ENCODE measurements at places on chromosomes 5 and 9.

GRCh38 chr9:135075234-135076142, 12.0 kb upstream of the OLFM1 start:
- DNase-seq = no peak

DNA sequence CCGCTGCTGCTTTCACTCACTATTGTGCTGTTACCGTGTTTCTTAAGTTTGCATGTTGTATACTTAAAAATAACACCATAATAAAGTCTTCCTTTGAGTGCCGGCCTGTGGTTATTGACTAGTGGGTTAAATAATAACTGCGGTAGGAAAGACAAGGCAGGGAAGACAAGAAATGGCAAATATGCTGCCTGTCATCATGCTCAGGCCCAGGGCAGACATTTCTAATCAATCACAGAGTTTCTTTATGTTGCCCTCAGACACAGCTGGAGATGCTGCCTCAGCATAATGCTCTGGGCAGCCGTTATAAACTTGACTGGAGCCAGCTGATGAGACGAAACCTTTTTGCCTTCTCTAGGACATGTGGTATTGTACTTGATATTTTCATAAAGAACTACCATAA, 215.0 kb downstream of the GAPVD1 start:
- no peak for DNase-seq

DNA sequence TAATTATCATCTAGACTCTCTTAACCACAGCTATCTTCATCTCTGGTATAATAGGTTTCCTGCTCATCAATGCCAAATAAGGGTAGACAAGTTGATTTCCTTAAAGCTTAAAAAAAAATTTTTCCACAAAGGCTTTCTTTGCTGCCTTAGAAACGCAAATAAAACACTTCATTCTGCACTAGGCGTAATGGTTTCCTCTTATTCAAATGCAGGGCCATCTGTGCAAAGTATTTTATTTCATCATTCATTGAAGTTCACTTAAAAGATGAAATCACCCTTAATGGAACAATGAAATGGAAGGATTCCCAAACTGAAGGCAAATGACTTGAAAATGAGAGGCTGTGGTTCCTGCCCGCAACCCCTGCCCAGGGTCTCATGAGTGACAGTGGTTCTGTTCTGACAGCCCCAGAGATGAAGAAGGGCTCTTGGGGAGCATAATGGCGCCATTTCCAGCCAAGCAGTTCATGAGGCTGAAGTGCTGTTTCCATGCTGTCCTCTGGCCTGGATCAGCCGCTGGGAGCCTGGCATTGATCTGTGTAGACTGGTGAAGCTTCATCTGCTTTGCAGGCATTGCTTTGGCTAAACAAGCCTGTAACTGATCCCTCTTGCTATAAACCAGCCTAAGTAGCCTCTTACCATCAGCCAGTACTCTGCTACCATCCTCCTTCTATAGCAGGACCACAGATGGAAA, 276.9 kb upstream of the WWC1 start:
- no peak for DNase-seq

DNA sequence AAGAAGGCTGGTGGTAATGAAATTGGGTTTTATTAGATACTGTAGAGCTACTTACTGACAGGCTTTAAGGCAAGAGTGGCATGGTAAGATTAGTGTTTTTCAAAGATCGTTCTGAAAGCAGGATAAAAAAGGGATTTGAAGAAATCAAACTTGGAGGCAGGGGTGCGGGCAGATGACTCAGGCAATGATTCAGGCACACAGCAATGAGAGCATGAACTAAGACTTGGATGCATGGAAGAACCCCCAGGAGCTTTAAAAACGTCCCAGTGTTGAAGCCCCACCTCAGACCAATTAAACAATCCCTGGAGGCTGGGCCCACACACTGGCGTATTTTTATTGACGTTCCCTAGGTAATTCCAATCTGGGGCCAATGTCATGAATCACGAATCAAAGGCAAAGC, 102.5 kb downstream of the SREK1 start:
- DNase-seq = no peak

GRCh38 chr5:73438645-73439470, 9.7 kb downstream of the FOXD1 start:
- DNase-seq = no peak

DNA sequence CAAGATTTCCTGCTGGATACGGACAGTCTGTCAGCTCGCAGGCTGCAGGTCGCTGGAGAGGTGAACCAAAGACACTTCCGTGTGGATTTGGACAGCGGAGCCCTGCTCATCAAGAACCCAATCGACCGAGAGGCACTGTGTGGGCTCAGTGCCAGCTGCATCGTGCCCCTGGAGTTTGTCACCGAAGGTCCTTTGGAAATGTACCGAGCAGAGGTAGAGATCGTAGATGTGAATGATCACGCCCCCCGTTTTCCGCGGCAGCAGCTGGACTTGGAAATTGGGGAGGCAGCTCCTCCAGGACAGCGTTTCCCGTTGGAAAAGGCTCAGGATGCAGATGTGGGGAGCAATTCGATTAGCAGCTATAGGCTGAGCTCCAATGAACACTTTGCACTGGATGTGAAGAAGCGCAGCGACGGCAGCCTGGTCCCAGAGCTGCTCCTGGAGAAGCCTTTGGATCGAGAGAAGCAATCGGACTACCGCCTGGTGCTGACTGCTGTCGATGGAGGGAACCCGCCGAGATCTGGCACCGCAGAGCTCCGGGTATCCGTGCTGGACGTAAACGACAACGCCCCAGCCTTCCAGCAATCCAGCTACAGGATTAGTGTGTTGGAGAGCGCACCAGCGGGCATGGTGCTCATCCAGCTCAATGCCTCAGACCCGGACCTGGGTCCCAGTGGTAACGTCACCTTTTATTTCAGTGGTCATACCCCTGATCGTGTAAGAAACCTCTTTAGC, 658 bp downstream of the PCDHGC4 start:
- DNase-seq = peak; percentile 12

DNA sequence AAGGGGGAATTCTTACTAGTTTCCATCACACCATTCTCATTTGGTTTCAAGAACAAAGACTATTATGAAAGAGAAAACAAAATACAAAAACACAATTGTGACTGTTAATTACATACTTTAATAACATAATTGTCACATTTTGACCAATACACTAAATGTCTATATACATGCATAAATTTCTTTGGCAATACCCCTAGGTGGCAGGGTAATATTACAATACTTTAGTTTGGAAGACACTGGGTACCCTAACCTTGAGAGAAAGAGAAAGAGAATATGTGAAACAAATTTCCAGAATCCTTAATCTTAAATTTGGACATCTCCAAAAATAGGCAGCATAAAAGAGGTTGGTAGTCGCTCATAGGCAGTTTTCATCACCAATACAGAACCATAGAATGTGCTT, 619.6 kb upstream of the ADAMTS16 start:
- no peak for DNase-seq

DNA sequence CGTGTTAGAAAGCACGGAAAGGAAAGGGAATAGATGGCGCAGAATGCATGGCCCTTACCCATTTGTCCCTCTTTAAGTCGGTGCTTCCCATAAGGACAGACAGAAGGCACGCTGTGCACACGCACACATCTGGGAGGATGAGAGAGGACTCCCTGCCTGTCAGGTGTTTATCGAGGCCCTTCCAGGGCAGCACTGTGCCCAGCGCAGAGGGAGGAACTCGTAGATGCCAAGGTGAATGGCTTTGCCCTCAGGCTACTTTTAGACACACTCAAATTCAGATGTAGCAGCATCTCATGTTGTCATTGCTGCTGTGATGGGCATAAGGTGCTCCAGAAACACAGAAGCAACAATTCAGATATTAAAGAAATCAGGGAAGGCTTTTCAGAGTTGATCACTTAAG, 70.2 kb upstream of the CTSL start:
- DNase-seq = no peak

DNA sequence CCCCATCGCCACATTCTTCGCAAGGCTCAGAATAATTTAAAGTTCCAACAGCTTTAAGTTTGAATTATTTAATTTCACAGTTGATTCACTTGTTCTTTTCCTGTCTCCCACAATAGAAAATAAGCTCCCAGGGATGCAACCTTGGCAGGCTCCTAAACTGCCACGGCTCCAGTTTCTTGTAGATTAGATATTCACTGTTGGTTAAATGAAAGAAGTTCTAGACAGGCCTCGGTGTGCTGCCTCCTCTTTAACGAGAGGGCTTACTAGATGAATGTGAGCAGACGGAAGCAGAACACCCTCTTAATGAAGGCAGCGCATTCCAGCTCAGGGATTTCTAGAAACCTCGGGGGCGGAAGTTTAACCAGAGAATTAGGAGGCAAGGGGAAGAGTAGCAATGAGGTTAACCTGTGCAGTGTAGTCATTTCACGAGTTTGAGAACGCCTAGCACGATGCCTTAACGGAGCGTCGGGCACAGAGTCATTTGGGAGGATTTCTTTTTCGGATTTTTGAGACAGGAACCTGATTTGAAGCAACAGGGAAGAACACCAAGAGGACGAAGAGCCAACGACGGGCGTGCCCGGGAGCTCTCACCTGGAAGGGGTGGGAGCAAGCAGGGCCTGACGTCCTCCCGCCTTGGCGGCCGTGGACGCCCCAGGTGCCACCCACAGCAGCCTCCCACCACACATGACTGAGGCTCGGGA, 637 bp upstream of the SMC5 start:
- no peak for DNase-seq

DNA sequence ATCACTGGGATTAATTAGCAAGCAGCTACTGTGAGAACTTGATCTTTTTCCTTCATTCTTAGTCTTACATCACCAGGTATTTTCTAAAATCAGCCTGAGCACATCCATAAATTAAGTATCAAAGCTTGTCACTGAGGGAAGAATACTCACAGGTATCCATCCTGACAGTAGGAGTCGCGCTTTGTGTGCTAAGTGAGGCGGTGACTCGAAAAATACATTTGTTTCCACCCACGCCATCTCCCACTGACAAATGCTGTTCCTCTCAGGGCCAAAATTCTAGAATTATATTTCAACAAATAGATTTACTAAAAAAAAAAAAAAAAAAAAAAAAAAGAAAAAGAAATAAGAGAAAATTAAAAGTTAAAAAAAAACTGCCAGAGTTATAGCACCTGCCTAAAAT, 34.1 kb upstream of the GABRB2 start:
- no peak for DNase-seq

DNA sequence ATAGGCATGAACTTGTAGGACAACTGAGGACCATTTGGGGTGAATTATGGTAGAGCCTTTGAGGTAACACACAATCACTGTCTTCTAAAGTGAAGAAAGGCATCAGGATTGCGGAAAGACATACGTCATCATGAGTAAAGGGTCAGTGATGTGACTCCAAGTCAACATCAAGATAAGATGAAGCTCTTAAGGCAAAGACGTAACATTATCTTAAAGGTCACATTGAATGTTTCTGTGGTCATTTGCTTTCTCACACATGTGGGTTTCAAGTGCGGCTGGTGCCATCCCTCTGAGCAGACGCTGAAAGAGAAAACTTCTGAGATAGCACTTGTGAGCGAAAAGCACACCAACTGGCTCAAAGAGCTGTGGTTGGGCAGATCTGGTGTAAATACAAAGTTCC, 63.3 kb upstream of the GRAMD2B start:
- DNase-seq = no peak

- DNase-seq = peak; percentile 89
Observed at GRCh38 chr5:142316051-142316450, 8.8 kb downstream of the SPRY4 start.

GRCh38 chr5:53397141-53397757, 83.2 kb upstream of the FST start:
- DNase-seq = no peak

- peak; percentile 77 for DNase-seq
Observed at GRCh38 chr9:16413509-16414016, 456.9 kb downstream of the BNC2 start.

DNA sequence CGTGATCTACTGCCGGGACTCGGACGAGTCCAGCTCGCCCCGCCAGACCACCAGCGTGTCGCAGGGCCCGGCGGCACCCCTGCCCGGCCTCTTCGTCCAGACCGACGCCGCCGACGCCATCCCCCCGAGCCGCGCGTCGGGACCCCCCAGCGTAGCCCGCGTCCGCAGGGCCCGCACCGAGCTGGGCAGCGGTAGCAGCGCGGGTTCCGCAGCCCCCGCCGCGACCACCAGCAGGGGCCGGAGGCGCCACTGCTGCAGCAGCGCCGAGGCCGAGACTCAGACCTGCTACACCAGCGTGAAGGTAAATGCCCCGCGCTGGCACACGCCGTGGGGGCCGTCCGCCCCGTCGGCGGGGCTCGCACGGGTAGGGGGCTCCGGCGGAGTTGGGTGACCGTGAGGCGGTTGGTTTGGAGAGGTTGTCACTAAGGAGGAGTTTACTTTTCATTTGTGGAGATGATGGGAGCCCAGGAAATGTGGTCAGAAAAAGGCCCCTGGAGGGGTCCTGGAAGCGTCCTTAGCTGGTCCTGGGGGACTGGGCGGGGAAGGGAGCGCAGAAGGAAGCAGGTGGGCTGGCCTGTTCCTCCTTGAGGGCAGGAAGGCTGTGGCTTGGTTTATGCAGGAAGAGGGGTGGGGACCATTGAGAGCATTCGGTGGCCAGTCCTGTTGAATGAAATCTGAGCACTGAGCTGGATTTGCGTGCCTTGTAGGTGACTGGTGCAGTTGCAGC, 647 bp downstream of the PDE8B start:
- no peak for DNase-seq

DNA sequence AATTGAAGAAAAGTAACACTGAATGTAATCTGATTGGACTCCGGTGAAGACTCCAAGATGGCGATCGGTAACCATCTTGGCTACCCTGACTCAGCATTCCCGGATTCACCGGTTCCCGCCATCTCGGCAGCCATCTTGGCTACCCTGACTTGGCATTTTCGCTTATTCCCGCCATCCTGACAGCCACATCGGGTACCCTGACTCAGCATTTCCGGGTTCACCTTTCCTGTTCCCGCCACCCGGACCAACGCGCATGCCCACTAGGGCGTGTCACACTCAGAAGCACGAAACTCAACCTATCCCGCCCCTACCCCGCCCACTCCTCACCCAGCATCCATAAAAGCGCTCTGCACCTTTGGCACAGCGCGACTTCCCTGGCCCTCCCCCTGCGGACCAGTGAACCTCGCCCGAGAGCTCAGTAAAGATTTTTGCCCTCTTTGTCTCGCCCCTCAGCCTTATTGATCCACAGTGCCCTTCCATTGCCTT, 17.2 kb downstream of the SPTLC1 start:
- peak; percentile 87 for DNase-seq

GRCh38 chr5:113022661-113023060, 46.1 kb downstream of the DCP2 start:
- peak; percentile 51 for DNase-seq

GRCh38 chr5:72160329-72160728, 53.1 kb downstream of the MAP1B start:
- DNase-seq = peak; percentile 94

GRCh38 chr9:85258823-85259370, 482.9 kb downstream of the AGTPBP1 start:
- peak; percentile 3 for DNase-seq

GRCh38 chr9:15999422-16000339, 446.8 kb downstream of the CCDC171 start:
- peak; percentile 39 for DNase-seq

- no peak for DNase-seq
Observed at GRCh38 chr5:151121665-151122064, 35.9 kb downstream of the ANXA6 start.

GRCh38 chr9:129124506-129125069, 13.4 kb downstream of the PTPA start:
- DNase-seq = no peak
